ENCODE measurements at places on chromosomes 11 and 22.

GRCh38 chr11:130765406-130765805 lies 150.9 kb downstream of the SNX19 start:
- DNase-seq, result no peak

GRCh38 chr11:44423289-44423688 lies 113.3 kb upstream of the ALX4 start:
- DNase-seq, result no peak

DNA sequence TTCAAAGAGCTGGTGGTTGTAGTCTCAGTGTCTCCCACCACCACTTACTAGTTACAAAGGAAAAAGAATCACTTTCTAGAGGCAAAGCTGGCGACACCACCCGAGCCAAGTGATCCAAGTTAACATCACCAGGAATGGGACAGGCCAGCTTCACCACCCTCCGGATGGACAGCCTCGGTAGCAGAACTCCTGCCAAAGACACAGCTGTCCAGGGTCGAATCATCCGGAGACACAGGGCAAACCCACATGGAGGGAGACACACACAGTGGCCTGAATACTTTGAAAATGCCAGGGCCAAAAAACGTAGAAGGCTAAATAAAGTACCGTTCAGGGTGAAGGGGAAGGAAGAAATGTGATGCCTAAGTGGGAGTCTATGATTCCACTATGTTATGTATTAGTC lies 33.1 kb downstream of the KCNQ1 start:
- no peak for DNase-seq

DNA sequence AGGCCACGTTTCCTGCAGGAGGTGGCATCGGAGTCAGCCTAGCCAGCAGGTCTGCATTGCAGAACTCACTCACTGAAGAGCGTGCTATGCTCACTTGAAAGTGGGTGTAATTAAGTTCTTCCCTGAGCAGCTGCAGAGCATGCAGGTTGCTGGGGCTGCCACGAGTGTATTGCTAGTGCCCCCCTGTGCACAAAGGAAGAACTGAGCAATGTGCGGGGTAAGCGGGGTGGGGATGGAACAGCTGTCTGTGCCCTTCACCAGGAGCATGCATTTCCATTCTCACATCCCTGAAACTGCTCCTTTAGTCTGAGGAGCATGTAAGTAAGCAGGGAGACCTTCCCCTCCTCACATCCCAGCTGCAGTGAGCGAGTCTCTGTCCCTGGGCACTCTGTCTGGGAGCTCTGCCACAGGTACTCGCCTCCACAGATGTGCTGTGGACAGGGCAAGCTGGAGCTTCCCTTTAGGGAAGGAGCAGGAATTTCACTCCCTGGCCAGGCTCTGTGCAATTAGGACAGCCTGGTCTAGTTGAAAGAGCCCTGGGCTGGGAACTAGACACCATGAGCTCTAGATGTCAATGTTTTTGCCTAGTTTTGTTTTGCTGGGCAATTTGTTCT lies 1031.8 kb downstream of the NTM start:
- DNase-seq, result no peak

DNA sequence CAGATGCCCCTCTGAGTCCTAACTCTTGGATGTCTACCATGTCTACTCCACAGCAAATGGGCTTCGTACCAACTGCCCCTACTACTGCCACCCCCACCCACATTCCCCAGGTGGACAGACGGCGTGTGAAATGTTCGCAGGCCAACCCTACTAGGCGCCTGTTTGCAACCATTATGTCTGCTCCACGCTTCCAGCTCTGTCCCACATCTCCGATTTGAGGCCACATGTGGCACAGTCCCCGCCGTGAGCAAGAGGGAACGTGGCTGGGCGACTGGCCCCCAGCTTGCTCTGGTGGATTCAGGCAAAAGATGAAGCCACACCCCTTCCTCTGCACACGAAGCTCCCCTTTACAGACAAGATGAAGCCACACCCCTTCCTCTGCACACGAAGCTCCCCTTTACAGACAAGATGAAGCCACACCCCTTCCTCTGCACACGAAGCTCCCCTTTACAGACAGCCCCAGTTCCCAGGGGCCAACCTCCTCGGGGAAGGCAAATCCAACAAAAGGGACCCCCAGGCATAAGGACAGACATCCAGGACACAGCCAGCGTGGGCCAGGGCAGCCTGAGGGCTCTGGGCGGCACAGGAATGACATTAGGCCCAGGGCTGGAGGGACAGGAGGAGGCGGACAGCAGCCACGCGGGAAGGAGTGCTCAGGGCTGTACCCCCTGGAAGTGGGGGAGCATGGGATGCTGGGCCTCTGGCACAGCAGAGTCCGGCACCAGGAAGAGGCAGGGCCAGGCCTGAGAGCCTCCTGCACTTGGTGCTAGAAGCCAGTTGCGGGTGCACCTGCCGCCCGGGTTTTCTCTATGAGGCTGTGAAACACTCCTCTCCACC lies 106.2 kb downstream of the SHANK2 start:
- DNase-seq, result no peak
